ENCODE measurements at places on chromosomes 7 and 10.

- no peak for DNase-seq
Measured at GRCh38 chr7:151379534-151380198, 30.2 kb downstream of the WDR86 start.

DNA sequence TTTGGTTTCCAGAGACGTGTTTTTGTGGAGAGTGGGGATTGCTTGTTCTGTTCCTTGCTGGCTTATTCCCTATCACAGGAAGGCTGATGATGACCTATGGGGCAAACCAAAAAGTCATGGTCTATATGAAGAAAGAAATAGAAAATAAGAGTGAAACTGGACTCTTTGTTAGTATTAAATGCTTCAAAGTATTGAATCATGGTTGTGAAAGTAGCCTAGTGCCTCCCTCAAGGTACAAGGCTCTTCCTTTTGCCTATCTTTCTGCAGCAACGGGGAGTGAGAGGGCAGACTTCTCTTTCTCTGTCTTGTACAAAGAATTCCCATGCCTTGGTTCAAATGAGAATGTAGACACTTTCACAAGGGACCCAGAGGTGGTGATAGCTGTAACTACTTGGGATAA is 9.0 kb downstream of the MEST start:
- no peak for DNase-seq

- no peak for DNase-seq
Measured at GRCh38 chr7:9939176-9939575, 1034.5 kb upstream of the PHF14 start.

DNA sequence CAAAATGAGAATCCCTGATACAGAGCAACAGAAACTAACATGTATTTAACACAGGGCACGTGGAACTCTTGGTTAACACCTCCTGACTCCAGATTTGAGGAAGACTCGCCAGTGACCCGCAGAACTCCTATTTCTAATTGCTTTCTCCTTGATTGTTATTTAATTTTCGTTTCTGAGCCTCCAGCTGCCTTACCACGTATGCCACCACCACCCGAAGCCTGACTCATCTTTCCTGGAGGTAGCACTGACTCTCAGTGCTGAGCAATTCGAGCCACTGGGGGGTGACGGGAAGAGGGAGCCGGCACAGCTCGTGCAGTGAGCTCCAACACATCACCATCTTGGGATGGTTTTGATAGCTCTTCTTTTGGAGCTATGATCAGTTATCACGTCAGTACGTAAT is 273.9 kb upstream of the MGMT start:
- peak; percentile 5 for DNase-seq

DNA sequence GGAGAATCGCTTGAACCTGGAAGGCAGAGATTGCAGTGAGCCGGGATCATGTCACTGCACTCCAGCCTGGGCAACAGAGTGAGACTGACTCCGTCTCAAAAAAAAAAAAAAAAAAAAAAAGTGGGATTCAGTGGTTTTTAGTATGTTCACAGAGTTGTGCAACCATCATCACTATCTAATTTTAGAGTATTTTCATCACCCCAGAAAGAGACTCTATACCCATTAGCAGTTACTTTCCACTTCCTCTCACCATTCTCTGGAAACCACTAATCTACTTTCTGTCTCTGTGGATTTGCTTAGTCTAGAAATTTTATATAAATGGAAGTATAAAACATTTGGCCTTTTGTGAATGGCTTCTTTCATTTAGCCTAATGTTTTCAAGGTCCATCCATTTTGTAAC is 113.4 kb downstream of the ST7 start:
- DNase-seq = no peak
